CD8-positive, alpha-beta T cell (primary cell): ENCODE measurements at places on chromosomes 5 and 9.
A peak's percentile ranks its signal among the peaks of the same experiment; 100 is the strongest.

DNA sequence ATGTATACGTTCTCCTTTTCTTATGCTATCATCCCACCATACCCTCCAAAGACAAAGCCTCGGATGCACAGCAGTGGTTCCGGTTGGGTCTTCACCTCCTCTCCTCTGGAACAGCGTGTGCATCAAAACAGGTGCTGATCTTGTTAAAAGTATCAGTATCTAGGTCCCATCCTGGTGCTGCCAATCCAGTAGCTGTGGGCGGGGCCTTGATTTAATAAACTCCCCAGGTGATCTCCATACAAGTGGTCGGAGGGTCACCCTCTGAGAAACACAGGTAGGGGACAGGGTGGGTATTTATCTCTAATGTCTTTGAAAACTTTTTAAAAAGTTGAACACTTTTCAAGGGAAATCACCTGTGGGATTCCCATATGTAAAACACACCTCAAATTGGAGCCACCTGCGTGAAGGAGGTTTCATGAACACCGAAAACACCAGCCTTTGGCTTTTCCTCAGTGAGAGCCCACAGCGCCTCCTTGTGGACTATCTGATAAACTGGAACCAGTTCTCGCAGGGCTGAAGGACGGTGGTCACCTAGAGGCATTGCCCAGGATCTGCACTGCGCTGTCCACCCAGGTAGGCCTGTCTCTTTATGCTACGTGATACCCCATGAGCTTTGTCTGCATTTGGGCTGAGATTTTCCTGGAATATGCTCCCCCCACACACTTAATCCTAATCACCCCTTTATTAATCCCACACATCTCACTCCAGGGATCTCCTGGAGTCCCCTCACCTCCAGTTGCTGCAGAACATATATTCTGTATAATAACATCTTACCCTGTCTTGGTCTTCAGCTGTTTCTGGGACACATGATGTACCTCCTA, 80.5 kb upstream of the EPB41L4B start:
- no peak for DNase-seq

DNA sequence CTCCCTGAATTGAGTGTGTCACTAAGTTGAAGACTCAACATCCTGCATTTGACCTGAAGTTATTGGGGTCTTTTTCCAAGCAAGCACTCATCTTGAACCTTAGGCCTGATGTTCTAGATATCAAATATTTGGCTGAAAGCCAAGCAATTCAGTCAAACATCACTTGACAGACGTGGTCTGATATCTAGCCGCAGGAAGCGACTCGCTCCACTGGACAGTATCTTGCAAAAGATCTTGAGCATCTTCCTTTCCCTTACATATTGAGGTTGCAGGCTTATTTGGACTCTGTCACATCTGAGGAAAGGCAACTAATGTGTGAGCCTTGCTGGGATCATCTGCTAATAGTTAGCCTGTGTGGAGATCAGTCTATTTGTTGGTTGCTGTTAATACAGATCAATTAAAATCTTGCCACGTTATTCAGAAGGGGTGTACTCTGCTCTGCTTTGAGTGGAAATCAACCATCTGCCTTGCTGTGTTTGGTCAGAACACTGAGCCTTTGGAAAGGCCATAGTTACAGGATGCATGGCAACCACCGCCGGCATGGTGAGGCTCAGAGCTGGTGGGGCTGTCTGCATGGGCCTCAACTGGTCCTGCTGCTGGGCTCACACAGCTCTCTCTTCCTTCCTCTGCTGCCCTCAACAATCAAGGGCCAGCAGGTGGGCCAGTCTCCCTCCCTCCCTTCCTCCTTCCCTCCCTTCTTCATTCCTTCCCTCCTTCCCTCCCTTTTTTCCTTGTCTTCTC, 166.9 kb upstream of the KLF9 start:
- DNase-seq, result no peak

DNA sequence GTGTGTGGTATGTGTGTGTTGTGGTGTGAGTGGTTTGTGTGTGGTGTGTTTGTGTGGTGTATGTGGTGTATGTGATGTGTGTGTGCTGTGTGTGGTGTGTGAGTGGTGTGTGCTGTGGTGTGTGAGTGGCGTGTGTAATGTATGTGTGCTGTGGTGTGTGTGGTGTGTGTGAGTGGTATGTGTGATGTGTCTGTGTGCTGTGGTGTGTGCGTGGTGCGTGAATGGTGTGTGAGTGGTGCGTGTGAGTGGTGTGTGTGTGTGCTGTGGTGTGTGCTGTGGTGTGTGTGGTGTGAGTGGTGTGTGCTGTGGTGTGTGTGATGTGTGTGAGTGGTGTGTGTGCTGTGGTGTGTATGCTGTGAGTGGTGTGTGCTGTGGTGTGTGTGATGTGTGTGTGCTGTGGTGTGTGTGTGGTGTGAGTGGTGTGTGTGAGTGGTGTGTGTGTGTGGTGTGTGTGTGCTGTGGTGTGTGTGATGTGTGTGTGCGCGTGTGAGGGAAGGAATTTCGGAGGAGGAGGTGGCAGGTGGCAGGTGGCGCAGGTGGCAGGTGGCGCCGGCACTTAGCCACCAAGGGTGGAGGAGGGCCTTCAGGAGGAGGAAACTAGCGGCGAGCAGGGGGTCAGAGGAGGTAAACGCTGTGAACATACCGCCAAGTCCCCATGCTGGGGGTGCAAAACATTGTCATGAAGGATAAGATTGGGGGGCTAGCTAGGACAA, 191.8 kb downstream of the MELK start:
- DNase-seq, result no peak

DNA sequence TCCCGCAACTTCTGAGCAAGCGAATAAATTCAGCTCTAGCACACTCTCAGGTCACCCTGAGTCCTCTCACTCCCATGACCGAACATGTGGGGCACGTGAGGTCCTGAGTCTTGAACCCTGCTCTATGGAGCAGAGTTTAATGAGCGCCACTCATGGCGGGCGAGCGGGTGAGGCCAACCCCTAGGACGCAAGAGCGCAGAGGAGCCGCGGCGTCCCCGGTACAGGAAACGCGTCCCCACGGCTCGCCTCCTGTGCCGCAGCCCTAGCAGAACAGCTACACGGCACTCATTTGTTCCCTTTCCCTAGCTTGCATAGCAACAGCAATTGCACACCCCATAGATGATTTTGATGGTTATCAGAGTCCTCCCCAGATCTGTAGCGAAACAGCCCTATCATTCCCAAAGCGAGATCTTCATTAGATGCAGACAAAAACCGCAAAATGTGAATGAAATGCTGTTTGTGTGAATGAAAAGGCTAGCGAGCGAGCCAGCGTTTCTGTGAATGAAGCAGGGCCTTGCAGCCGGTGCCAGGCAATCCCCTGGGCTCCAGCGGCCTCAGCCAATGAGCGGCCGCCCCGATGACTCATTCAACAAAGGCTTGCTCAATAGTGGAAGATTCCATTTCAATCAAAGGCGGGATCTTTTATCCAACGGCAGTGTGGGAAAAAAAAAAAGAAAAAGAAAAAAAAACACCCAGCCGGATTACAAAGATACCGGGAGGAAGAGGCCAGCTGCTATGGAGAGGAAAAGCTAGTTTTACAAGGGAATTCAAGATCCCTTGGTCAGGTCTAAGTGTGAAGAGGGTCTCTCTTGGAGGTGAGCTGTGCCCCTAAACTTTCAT, 1.5 kb upstream of the SHC3 start:
- DNase-seq, result peak; percentile 48

GRCh38 chr5:135151256-135151655, 117.2 kb upstream of the PITX1 start:
- no peak for DNase-seq

DNA sequence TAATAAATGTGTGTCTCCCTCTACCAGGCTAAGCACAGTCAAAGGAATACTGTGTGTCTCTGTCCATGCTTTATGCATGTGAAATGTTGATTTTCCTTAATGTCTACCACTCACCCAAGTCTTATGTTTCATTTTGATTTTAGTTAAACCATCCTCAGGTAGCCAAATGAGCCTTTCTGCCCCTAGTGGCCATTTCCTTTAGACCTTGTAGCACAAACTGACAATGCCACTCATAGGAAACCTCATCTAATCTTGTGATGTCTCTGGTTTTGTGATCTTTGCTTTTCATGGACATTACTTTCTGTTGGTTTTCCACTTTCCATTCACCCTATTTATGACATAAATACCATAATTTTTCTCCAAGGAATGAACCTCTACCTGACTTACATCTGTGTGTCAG, 820.8 kb downstream of the MAT2B start:
- DNase-seq, result no peak

DNA sequence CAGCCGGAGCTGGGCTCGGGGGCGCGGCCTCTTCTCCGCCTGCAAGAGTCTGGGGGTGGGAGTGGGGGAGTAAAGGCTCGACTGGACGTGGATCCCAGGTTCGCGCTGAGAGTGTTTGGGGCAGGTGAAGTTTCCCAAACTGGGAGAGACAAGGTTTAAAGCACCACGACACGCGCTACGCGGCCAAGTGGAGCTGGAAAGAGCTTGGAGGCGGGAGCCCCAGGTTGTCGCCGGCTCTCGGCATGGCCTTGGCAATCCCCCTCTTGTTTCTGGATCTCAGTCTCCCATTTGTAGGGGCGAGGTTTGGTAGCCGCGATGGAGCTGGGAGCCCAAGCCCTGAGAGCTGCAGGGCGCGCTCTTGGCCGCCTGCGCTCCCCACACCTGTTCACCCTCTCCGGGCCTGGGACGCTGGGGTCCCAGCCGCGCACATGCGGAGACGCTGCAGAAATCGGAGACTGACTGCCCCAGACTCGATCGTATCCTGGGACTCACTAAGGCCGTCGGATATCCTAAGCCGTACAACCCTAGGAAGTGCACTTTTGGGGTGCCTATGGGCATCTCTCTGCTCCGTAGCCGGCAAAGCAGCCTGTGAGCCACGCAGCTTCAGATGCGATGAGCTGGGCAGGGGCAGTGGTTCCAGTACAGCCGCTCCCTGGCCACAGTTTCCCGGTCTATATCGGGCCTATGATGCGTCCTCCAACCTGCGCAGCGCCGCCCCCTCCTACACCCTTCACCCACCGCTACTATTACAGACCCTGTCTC, 937 bp downstream of the TMOD1 start:
- DNase-seq, result no peak

- no peak for DNase-seq
These were observed 4.4 kb upstream of the C9orf153 start for GRCh38 chr9:86263876-86264275.

DNA sequence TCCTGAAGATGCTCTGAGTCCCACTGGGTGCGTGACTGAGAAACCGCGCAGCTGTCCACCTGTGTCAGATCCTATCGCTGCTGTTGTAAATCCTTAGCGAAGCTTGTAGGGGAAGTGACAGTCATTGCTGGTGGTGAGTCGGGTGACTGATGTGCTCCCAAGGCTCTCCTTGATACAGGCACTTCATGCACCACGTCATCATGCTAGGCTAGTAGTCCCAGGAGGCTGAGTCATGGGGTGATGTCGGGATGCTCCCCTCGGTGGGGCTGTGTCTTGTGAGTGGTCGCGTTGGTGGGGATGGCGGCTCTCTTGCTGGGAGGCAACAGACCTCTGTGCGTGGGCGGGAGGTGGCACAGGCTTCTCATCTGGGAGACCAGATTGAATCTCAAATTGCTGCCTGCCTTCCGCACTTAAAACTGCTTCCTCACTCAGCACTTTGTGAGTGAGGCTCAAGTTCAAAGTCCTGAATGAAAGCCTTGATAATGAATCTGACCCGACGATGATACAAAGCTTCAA, 84.7 kb downstream of the CSNK1A1 start:
- no peak for DNase-seq

DNA sequence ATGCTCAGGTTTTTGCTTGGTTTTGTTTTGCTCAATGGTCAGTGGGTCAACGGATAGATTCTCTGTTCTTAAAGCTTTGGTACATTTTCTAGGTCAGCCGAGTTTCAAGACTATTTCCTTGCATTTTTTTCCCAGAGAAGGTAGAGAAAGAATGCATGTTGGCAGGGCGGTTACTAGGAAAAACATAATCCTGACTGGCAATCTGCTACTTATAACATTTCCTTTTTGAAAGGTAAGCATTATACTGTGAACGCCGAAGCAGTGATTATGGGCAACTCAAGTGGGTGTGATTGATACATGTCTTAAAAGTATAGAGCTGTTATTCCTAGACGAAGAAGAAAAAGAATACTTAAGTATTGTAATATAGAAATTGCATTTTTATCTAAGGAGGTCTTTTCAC, 273.2 kb downstream of the MAST4 start:
- no peak for DNase-seq

GRCh38 chr5:151448038-151448985, 909 bp downstream of the SLC36A1 start:
- peak; percentile 23 for DNase-seq

DNA sequence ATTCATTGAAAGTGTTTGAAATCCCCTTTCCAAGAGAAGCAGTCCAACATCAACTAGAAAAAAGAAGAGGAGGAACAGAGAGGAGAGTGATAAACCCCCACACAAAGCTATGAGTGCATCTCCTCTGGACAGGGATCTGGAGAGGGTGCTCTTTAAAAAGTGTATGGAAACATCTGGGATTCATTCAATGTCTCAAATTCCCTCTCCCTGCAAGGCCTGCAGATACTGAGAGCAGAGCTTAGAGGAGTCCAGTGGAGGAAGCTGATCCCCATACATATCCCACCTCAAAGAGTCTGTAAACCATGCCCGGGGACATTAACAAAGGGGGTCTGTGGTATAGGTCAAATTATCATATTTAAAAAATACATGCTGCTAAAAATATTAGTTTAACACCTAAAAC, 2.2 kb downstream of the SPOCK1 start:
- no peak for DNase-seq

GRCh38 chr5:10246761-10247160, 2.9 kb downstream of the ATPSCKMT start:
- DNase-seq, result no peak

DNA sequence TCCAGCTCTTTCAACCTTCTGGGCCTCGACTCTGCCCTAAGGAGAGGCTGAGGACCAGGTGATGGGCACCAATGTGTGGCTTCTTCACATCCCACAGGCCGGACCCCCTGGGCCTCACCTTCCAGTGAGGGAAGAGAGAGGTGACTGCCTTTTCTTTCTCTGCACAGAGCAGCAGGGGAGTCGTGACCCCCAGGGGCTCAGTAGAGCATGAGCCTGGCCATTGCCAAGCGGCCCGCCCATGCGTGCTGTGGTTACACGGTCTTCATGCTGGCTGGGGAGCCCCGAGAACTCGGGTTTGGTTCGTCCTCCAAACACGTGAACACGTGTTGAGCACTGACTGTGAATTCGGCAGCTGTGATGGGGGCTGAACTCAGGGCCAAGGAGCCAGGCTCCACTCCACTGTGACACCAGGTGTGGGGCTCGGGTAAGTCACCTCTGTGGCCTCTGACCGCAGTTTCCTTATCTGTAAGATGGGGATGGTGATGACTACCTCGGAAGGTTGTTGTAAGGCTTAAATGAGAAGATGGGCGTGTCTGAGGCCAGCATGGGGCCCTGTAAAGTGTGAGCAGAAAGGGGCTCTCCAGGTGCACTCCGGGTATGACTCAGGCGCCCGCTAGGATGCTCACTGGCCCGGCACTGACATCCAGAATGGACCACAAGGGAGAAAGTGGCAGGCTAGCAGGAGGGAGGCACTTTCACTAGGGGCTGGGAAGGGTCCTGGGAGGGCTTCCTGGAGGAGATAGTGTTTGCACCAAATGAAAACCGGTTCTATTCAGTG, 13.4 kb upstream of the GRHPR start:
- peak; percentile 80 for DNase-seq

- no peak for DNase-seq
These were observed 224.3 kb downstream of the GRIA1 start for GRCh38 chr5:153714798-153715197.

GRCh38 chr9:128244837-128245231, 31.0 kb downstream of the GOLGA2 start:
- no peak for DNase-seq

GRCh38 chr9:106875529-106875928, 12.6 kb downstream of the ZNF462 start:
- DNase-seq, result no peak
